ENCODE measurements at places on chromosomes 7 and 10.

DNA sequence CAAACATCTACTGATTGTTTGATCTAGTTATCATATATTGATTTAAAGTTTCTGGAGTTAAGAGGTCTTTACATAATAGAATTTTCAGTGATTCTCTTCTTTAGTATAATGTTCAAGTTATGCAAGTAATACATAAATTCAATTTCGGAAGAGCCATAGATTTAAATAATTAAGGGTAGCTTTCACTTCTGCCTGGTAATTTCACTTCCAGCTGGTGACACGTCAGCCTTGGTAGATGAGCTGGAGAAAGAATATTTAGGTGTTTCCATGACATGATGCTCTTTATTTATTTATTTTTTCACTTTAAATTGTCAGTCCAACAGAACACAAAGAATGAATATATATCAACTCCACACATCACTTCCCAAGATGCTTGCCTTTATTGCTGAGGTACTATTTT lies 5.2 kb upstream of the OTUD1 start:
- DNase-seq: peak; percentile 55

DNA sequence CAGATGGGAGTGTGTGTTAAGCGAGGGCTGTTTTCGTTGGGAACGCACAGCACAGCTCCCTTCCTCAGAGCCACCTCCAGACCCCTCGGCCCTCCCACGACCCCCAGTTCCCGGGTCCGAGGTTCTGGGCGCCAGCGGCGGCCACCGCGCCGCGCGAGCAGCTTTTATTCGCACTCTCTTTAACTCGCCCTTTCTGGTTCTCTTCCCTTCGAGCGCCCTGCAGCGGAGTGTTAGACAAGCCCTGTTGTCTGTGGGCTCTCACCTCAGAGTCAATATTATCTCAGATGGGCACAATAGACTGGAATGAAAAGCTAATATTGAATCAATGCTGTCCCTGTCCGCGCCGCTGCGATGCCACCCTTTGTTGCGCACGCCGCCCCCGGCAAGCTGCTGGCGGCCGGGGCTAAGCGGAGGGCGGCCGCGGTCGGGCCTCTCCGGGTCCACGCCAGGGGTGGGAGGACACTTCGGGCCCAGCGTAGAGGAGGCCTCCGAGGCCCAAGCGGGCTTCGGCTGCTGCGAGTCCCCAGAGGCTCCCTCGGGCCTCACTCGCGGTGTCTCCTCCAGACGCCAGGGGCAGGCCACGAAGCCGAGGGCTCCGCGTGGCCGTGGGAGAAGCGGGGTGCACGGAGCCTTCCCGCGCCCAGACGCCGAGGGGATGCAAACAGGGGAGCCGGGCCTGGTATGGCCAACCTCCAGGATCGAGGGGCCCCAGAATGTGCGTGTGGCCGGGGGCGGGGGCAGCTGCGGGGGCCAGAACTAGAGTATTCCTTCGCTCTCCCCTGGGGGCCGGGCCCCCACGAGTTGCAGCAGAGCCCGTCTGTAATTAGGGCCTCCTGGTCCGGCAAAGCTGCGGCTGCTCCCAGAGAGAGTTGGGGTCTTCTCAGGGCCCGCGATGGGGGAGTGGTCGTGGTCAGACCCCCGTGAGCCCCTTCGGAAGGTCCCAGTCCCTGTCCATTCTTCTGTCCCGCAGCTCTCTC lies 7.9 kb upstream of the EMX2 start:
- no peak for DNase-seq

DNA sequence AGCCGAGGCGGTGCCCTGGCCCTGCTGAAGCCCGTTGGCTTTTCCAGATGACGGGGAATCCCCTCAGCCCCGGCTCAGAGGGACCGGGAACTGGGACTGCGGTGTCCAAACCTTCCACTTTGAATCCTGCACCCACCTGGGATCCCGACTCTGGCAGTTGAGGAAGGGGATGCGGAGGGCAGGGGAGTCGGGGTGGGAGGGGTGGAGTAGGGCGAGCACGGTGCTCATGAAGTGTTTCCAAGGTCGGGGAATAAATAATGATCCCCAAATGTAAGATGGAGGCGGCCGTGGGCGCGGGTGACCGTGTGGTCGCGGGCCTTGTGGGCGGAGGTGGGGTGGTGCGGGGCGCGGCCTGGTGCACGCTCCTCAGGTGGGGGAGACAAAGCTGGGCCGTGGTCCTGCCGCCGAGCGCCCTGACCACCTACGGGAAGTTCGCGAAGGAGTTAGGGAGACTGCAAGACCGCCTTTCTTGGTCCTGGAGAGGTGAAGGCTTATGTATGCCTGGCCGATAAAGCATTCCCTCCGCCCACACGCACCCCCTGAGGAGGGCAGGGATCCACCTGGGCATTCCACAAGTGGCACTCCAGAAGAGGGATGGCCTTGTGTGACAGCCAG lies 1.4 kb downstream of the MTURN start:
- DNase-seq: peak; percentile 20

DNA sequence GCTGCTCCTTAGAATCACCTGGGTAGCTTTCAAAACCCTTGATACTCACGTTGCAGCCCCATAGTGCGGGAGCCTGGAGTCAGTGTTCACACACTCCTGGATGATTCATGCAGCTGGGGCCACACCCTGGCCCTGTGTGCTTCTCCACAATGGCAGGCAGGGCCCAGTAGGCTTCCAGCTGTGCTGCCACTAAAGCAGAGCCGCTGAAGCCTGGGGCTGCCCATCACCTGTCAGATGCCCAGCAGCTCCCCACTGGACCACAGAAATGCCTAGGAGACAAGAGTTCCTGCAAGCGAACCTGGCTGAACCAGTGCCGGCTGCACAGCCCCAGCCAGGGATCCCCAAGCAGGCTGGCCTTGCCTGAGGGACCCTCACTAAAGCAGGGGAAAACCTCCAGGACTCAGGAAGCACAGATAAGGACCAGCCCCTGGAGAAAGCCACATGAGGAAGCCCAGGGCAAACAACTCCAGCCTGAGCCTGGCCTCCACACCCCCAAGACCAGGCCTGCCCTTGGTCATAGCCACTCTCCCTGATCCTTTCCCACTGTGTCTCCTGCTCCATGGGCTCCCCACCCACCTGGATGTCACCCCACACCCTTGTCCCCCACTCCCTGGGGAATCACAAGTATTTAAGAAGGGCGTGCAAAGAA lies 111.9 kb downstream of the GRID1 start:
- no peak for DNase-seq

DNA sequence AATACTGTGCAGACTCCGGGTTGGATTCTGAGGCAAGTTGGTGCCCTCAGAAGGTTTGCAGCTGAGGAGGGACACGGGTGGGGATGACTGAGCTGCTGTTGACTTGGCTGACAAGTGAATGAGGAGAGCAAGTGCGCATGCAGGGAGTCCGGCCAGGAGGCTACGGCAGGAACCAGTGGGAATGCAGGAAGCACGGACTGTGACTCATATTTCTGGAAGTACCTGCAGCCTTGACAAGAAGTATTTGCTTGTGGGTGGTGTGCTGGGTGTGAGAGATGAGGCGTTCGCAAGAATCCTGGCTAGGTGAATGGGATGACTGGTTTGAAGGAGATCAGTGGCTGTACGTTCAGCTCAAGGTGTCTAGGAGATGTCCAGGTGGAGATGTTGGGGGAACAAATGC lies 30.8 kb upstream of the FXYD4 start:
- no peak for DNase-seq

DNA sequence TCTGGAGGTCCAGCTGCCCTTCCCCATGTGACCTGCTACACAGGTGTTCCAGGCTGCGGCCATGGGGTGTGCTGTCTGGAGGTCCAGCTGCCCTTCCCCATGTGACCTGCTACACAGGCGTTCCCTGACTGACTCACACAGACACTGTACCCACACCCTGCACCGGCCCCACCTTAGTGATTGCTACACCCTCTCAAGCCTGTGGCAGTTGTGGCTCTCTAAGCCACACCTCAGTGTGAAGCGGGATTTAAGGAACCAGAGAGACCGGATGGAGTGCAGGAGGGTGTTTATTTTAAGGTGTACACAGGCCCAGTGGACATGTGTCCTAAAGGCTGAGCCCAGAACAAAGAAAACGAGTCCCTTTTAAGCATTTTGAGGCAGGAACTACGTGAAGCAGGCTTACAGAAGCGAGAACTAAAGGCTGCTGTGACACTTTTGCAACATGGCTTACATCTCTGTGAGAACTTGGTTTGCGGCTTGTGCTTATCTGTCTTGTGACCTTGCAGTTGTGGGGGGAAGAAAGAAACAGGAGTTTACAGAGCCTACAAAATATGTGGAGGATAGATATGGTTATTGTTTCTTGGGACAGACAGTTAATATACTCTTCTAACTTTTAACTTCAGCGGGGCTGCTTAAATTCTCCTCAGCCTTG lies 326.4 kb downstream of the PAXIP1 start:
- no peak for DNase-seq

DNA sequence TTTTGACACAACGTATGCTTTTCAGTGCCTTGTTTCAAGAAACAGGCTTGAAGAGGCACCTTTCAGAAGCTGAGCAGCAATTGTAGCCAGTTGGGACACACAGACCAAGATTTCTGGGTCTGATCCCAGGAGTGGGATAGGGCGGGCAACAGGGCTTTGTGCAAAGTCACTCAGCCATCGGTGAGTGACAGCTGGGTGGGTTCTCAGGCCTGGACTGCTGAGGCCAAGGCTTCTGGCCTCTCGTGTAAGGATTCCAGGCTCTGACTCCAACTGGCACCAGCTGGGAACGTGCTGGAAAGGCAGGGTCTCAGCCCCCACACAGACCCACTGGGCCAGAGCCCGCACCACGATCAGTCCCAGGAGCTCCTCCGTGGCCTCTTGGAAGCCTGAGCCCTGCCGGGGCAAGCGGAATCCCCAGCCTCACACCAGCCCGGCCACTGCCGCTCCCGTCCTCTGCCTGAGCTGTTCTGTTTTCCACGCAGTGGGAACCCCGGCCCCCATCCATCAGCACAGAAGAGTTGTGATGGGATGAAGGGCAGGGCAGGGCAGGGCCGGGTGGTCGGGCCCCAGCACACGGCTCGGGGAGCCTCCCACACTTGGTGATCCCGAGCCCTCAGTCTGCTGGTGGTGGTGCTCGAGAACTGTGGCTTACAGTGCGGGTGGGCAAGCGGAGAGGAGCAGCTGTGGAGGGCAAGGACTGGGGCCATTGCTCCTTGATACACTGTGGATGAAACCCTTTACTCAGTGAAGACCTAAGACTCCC lies 46.8 kb downstream of the VIPR2 start:
- no peak for DNase-seq

DNA sequence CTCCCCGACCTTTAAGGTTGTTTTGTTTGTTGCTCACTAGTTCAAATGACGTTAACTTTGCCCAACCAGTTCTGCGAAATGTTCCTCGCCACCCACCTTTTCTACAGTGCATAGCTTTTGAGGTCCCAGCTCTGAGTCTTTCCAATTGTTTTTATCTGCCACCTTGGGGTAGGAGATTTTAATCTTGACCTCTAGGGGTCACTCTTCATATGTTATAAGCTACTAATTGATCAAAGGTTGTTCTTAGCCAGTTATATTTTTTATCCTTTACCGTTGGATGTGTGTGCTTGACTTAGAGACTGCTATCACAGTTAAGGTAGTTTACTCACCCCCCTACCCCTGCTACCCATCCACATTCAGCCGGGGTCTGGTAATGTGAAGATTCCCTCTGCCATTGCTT lies 372.4 kb downstream of the SUGCT start:
- DNase-seq: peak; percentile 34

- DNase-seq: no peak
Measured at GRCh38 chr7:149377386-149377785, 83.5 kb downstream of the ZNF777 start.

DNA sequence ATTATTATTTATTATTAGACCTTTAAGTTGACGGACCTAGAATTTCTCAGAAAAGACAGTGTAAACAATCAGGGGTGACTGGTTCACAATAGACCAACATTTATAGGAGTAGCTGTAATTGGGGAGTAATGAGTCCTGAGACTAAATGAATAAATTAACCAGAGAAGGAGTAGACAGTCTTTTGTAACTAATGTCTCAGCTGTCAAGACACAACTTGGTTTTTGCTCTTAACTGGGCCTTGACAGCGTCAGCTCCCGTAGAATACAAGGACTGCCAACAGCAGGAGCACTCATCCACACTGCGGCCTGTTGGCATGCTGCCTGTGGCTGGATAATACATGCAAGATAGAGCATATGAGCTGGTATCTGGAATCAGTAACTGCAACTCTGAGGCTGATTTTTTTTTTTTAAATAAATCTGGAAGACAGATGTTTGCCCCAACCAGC lies 123.9 kb downstream of the CACNA2D1 start:
- DNase-seq: no peak

GRCh38 chr7:68009716-68010115 lies 1013.1 kb downstream of the TYW1 start:
- no peak for DNase-seq

DNA sequence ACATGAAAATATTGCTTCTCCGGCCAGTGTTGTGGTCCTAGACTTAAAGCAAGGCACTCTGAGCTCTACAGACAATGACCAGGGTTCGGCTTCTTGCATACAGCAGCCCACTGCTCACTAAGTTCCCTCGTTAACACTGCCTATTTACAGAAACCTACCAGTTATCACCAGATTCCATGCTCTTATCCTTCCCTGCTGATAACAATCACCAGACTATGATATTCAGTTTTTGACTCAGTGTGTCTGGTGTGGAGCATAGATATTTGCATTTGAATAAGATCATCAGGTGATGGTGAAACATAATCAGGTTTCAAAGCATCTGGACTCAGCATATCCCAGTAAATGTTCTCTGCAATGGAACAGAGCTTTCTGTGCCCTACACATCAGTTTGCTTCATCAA lies 182.3 kb downstream of the SNX13 start:
- no peak for DNase-seq

GRCh38 chr7:56092789-56093531 lies at the start of gene PHKG1:
PHKG1 (minus strand) TSS chr7:56092952; CDS start chr7:56088941, 4,011 bp downstream.
- peak; percentile 30 for DNase-seq

- no peak for DNase-seq
Measured at GRCh38 chr7:157871681-157872080, 534.9 kb downstream of the DNAJB6 start.

- DNase-seq: no peak
Measured at GRCh38 chr10:11798845-11799735, 24.1 kb upstream of the PROSER2 start.

GRCh38 chr10:83765731-83766130 lies 373.6 kb upstream of the GHITM start:
- DNase-seq: no peak

DNA sequence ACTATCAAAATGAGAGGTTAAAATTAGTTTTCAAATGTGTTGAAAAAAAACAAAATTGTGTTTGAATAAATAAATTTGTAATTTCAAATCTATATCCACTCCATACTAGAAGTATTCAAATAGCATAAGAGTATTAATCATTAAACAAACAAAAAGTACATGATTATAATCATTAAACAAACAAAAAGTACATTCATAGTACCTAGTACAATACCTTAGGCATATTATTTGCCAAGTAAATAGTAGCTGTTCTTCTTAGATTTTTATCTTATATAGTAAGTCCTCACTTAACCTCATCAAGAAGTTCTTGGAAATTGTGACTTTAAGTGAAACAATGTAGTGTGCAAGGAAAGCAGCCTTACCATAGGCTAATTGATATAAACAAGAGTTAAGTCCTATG lies 349.3 kb upstream of the VWC2 start:
- DNase-seq: no peak

- DNase-seq: no peak
Measured at GRCh38 chr10:78310481-78311080, 276.9 kb downstream of the RPS24 start.

All from suppressor macrophage (primary cell).